Germinal center (tissue), 1 donor: ENCODE measurements at places on chromosomes 5 and 9.

DNA sequence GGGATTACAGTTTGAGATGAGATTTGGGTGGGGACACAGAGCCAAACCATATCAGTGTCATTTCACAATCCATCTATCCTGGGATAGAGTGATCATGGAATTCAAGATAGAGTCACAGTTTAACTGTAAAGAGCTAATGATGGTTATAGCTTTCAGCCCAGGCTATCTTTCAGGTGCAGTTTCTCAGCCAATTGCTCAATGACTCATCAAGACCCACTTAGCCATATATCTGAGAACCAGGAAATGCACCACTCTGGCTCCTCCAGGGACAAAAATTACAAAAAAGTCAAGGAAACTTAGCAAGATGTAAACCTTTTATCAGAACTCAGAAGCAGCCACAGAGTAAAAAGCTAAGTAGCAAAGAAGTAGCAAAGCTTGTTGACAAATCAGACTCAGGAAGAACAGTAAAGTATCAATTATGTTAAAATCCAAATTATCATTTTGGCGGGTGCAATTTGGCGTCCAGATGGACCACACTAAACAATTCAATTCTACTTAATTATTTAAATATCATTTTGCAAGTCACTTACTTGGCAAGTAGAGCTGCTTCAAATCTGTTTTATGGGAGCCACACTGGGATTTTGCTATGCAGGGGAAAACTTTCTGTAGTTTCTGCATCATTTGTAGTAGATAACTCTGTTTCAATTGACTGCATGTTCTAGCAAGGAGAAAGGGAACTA, 169.4 kb downstream of the TLE1 start:
- no peak for DNase-seq

DNA sequence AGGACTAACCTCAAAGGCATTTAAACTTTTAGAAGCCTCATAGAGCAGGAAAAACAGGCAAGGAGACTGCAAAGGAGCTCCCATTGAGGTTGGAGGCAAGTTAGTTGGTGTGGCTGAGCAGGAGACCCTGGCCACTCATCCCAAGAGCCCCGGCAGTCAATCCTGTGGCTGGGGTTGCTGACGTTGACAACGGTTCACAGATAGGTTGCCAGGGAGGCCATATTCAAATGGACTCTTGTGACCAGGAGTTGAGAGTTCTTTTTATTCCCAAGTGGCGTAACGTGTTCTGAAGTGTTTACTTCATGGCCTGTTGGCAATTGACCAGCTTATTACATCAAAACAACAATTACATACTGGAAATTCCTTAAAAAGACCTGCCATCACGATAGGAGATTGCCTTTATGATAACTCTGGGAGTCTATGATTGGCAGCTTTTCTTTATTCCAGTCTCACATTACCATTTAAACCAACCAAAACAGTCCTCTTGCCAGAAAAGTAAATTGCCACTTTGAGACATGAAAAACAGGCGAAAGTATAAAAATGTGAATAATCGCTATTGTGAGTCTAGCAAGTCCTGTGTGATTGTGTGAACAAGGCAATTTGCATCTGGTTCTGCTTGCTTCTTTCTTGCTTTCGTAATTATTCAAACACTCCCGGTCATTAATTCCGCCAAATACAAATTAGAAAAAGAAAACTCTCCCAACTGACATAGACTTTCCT, 394.9 kb downstream of the MED10 start:
- DNase-seq = no peak

DNA sequence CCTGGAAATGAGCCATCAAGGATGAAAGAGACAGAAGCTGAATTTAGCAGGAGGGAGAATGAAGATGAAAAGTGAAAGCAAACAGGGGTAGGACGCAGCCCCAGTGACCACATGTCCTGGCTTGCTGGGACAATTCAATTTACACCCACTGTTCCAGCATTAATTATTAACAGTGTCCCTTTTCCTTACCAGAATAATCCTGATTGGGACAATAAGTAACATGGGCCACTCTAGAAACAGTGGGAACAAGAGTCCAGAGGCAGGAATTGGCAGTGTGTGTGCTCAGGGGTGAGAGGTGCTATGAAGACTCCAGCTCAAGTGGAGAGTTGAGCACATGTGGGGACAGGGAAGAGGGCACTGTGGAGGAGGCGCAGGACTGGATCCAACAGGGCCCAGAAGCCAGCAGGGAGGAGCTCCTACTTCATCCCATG, 147.1 kb downstream of the C5orf15 start:
- no peak for DNase-seq

- no peak for DNase-seq
Observed at GRCh38 chr9:28320616-28321015, 747.3 kb upstream of the C9orf72 start.

- DNase-seq = no peak
Observed at GRCh38 chr5:131019601-131020315, 145.3 kb downstream of the HINT1 start.

DNA sequence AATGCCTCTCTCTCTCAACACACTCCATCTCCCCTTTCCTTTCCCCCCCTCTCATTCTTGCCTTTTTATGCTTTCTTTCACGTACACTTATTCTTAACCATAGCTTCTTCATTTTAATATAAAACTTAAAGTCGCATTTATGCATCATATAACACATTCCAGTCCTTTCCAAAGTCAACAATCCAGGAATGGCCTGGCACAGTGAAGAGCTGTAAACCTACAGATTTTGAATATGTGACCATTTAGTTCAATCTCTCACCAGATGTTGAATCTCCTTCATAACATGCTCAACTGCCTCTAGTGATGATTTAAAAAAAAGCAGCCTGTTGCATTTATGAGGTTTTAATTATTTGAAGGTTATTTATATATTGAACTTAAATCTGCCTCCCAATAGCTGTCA, 186.2 kb upstream of the GRAMD2B start:
- DNase-seq = no peak

DNA sequence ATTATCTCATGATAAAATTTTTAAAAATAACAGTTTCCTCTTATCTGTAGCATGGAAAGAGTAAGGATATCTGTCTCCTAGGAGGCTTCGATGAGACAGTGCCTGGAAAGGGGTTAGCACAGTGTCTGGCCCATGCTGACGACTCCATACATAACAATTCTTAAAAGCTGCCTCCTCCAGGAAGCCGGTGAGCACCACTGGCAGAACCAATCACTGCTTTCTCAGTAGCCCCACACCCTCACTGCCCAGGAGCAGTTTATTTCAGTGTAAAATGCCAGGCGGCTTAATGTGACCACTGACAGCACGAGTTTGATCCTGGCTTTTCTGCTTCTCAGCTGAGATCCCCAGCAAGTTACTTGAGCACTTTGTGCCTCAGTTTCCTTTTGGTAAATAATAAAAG, 1.2 kb upstream of the NIPAL4 start:
- no peak for DNase-seq

DNA sequence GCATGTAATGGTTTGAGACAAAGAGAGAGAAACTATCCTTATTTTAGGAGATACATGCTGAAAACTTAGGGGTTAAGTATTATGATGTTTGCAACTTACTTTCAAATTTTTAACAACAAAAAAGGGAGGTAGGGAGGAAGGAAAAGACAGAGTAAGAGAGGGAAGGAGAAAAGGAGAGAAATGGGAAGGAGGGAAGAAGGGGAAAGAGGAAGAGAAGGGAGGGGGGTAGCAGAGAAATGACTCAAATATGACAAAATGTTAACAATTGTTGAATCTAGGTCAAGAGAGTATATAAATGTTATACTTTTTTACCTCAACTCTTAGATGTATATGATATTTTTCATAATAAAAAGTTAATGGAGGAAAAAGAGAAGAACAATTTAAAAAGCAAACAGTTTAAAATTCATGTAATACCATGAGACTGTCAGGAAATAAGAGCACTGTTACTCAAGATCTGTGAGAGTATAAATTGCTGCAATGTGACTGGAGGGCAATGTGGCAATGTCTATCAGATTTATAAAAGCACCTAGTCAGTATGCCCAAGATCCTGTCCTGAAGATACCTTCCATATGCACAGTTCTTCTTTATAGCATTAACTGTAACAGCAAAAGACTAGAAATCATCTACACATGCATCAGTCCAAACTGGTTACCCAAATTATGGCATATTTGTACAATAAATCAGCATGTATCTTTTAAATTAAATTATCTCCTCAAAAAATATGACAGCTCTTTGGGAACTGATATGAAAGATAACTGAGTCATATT, 16.3 kb downstream of the FBXW11 start:
- no peak for DNase-seq

- no peak for DNase-seq
Observed at GRCh38 chr9:16175461-16175860, 622.6 kb downstream of the CCDC171 start.

- no peak for DNase-seq
Observed at GRCh38 chr5:63655043-63655442, 307.2 kb downstream of the HTR1A start.

GRCh38 chr5:13572163-13572562, 372.3 kb downstream of the DNAH5 start:
- DNase-seq = no peak

GRCh38 chr5:41648996-41649395, 138.6 kb upstream of the PLCXD3 start:
- DNase-seq = no peak

DNA sequence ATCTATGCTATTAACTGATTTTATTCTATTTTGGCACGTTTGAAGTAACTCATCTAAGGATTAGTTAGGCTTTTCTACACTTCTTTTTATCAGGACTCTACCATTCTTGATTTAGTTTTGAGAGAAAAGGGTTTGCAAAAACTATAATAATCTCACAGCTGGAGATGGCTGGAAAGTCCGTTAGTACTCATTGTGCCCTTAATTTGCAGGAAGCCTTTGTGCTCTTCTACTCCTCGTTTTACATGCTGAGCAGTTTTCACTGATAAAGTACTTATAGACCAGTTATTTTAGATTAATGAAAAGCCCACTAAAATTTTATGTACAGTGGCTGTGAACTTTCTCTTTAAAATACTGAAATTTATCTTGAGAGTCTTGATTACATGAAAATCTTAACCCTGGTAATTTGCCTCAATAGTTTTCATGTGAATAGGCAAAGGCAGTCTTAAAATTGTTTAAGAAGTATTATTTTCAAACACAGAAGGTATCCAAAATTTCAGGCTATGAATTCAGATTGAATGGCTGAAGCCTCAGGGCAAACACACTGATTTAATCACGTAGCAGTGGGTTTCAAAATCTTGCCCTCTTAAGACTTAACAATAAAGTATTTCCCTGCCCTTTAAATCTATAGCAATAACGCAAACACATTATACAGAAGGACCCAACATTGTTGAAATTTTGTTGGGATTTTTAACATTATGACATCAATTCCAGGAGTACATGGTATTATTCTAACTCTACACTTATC, 18.6 kb downstream of the MLLT3 start:
- no peak for DNase-seq

DNA sequence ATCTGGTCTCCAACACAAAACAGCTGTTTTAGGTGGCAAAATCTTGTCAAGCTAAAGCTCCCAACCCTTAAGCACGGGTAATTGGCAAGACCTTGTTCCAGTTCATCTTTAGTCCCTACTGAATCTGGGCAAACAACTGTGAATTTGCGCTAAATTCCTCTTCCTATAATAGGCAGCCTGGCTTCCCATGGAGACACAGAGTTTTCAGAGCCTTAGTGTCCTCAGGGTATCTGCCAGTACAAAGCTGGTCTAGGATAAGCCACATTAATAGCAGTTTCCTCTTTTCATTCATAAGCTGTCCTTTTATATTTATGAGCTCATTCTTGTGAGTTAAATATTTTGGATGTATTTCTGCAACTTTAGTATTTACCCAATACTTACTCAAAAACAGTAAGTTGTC, 59.5 kb downstream of the FGF10 start:
- no peak for DNase-seq

DNA sequence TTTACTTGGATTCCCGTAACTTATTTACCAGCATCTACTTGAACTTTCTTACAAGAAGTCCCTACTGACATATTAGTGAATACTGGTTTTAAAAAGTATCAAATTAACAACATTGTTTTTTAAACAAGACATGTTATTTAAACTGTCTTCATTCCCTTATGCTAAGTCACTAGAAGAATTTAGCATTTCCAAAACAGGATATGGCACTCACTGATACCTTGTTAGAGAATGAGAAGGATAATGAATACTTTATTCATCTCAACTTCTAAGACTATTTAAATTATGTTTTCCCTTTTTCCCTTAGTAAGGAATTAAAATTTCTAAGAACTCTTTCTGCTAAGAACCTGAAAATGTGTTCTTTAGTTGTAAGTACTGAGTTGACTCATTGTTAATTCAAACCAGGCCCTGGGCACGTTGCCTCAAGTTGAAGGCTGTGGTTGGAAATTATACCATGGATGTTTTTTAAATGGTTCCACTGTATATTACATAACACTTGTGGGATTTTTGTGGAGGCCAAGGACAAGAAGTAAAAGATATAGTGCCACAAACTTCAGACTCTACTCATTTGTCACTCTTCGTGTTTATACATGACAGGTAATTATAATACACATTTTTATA, 219.0 kb upstream of the EDIL3 start:
- DNase-seq = no peak

DNA sequence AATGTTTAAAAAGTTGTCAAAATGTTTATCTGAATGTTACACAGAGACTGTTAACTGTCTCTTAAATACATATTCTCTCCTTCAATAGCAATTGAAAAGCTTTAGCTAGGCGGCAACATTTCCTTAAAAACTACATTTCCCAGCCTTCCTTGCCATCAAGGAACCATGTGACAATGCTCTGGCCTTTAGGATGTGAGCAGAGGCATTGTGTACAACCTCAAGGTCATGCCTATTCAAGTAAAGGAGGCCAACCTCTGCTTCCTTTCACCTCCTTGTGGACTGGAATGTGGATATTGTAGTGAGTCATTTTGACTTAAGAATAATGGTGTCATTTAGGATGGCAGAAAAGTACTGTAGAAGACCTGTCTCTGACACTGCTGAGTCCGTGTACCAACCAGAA, 23.7 kb upstream of the MROH2B start:
- DNase-seq = no peak

DNA sequence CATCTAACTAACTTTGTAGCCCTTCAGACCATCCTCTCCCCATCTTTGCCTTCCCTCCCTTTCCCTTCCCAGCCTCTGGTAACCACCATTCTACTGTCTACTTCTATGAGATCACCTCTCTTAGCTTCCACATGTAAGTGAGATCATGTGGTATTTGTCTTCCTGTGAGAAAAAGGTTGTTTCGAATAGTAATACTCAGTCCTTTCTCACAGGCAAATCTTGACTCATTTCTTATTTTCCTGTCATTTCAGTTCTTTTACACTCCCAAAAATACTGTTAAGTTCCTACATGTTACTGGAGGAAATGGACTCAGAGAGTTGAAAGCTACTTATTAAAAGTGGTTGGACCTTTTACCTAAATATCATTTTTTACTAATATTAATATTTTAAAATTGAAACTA, 82.1 kb downstream of the SLF1 start:
- no peak for DNase-seq
